Activated T-helper 2 cell treated with anti-CD3 and anti-CD28 coated beads, Interferon-gamma antibody, Interleukin-2, Interleukin-4, amounts not matched to agents 10 μg/mL and 5 μg/mL and 100 μg/mL, durations not matched to agents 14 hours and 24 hours and 36 hours (primary cell): ENCODE measurements at places on chromosomes 11 and 22. TPM values are rescaled to one million over a fixed set of nuclear protein-coding genes. Genes with fewer than 3 reads are reported as not detected.
A peak's percentile ranks its signal among the peaks of the same experiment; 100 is the strongest.

Gene PELI3
- 14.6 and 15.7 TPM in 2 replicates for total RNA-seq

Gene FDXACB1
- 7.4 and 8.2 TPM in 2 replicates for total RNA-seq

- no peak overlapping the region for H3K4me3 ChIP-seq
These were observed 6.1 kb downstream of the SREBF2 start for GRCh38 chr22:41838842-41839618.

- H3K27me3 ChIP-seq = no peaks in the 10 kb centered on the region
- no peak overlapping the region for H3K27ac ChIP-seq
- peaks cover 26% of the 10 kb centered on the region for H3K4me1 ChIP-seq
- no peak for DNase-seq
- H3K4me3 ChIP-seq = no peak overlapping the region
- no peaks in the 10 kb centered on the region for H3K36me3 ChIP-seq
These were observed 770.6 kb downstream of the FAM181B start for GRCh38 chr11:81963018-81963417.

GRCh38 chr11:102416976-102417375 is 35.6 kb downstream of the TMEM123 start:
- H3K27me3 ChIP-seq = no peaks in the 10 kb centered on the region
- H3K27ac ChIP-seq = peak overlapping the region; percentile 26
- no peak for DNase-seq
- peaks cover 70% of the 10 kb centered on the region for H3K36me3 ChIP-seq
- peaks cover 72% of the 10 kb centered on the region for H3K4me1 ChIP-seq

DNA sequence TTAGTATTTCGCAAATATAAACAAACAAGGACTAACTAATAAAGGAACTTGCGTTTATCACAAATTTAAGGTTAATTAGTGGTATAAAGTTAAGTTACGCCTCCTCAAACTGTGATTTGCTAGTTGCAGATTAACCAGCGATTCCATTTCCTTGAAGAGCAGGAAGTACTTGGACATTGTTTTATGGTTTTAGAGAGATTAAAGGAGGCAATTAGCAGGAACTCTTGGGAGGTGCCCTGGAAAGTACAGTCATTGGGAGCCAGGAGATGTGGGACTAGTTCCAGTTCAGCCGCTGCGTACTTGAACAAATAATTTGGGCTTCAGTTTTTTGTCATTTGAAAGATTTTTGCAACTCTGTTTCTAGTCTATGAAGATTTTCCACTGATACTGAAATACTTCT is 3.3 kb downstream of the FAM118B start:
- H3K4me3 ChIP-seq = no peak overlapping the region
- peaks cover 15% of the 10 kb centered on the region for H3K36me3 ChIP-seq
- no peak overlapping the region for H3K27ac ChIP-seq
- H3K4me1 ChIP-seq = peaks cover 33% of the 10 kb centered on the region

DNA sequence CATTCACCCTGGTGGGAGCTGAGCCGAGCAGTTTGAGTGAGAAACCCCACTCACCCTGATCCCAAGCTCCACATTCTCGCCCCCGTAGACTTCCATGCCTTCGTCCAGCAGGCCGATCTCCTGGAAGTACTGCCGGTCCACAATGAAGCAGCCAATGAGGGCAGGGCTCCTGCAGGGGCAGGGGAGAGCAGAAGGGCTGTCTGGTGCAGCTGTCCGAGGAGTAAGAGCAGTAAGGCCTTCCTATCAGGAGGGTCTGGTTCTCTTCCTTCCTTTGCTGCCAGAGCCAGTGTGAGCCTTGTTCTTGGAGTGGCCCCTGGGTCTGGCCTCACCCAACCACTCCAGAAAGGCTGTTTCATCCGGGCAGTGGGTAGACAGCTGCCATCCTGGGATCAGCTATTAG is 19.4 kb upstream of the CSNK2A3 start:
- H3K4me1 ChIP-seq = no peaks in the 10 kb centered on the region
- H3K27ac ChIP-seq = no peak overlapping the region
- H3K27me3 ChIP-seq = no peaks in the 10 kb centered on the region

GRCh38 chr11:58957922-58958321 is 18.6 kb downstream of the GLYATL1 start:
- DNase-seq = no peak
- peaks cover 5% of the 10 kb centered on the region for H3K27me3 ChIP-seq
- no peaks in the 10 kb centered on the region for H3K36me3 ChIP-seq
- H3K27ac ChIP-seq = peak overlapping the region; percentile 31
